ENCODE measurements at places on chromosomes 2 and 18.

DNA sequence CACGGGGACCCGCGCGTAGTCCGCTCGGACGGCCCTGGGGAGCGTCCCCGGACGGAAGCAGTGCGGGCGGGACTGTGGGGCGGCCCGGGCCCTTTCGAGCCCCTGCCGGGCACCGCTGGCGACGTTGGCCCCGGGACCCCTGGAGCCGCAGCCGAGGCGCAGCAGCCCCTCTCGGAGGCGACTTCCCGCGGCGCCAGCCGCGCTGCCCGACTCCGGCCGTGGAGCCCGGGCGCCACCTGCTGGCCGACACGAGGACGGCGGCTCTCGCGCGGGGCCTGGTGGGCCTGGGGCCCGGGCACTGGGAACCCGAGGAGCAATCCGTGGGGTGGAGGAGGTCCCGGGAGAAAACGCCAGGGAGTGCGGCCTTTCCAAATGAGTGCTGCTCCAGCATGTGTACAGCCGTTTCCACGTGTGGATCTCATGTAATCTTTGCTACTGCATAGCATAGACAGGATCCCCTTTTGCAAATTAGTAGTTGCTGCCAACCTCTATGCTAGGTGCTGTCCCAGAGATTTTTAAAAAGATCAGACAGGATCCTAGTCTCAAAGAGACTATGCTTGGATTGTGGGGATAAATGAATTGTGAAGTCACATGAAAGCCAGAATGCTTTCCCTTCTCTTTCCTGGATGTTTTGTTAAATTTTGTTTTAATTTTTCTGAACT lies 4.0 kb downstream of the ID2 start:
- DNase-seq: peak; percentile 75

DNA sequence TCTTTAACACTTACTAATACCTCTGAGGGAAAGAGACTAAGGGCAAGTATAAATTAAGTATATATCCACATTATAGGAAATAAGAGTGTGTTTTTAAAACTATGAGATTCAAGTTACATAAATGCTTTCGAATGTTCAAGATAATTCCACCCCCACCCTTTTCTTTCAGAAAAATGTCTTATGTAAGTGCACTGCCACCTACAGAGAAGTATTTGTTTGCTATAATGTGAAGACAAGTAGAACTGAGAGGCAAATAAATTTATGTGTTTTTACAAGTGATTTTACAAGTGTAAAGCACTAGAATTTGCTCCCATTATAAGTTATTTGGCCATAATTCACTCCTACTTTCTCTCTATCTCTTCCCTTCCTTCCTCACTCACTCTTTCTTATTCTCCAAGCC lies 99.9 kb upstream of the CRACDL start:
- DNase-seq: no peak

GRCh38 chr2:36705326-36706020 lies 9.0 kb downstream of the VIT start:
- no peak for DNase-seq

DNA sequence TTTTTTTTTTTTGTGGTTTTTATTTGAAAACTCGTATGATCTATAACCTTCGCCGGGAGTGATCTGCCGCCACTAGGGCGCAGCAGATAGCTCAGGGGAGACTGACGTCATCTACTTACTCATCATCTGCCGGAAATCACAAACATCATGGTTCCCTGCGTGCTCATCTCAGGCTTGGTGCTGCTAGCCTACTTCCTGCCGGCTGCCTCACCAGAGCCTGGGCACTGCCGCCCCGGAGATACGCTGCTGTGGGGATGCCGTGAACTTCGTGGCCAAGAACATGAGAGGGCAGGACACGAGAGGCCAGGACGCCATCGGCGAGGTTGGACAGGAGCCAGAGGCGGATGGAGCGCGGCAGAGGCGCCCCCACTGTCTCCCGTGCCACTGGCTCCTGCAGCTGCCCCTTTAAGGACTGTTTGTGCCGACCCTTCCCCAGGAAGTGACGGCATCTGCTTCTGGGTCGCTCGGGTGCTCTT lies 68.8 kb downstream of the DOK6 start:
- DNase-seq: no peak

DNA sequence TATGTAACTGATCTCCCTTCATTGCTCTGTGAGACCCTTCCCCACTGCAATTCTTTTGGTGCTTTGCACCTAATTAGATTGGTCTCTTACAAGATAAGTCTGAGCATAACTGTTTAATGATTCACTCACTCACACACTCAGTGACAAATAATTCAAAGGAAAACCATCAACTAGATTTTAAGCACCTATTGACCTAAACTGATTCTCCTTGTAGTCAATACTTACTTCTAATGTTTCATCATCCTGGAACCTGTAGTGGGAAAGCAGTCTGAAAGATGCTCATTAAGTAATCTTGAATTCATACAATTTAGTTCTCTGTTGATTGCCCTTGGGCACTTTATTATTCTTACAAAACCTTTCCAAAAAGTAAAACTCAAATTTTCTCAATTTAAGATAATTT lies 74.3 kb upstream of the COL5A2 start:
- DNase-seq: no peak

- no peak for DNase-seq
These were observed 6.8 kb downstream of the MAL start for GRCh38 chr2:95032341-95032740.

GRCh38 chr2:195533771-195534642 lies 123.0 kb upstream of the SLC39A10 start:
- peak; percentile 30 for DNase-seq

- no peak for DNase-seq
These were observed 165.2 kb downstream of the SLC8A1 start for GRCh38 chr2:40286721-40287120.

GRCh38 chr2:110771547-110772382 lies 39.4 kb downstream of the ACOXL start:
- no peak for DNase-seq

- DNase-seq: no peak
These were observed 666.0 kb downstream of the DSC3 start for GRCh38 chr18:30376515-30376914.

- DNase-seq: no peak
These were observed 351.5 kb downstream of the ARHGAP15 start for GRCh38 chr2:143480601-143481236.

DNA sequence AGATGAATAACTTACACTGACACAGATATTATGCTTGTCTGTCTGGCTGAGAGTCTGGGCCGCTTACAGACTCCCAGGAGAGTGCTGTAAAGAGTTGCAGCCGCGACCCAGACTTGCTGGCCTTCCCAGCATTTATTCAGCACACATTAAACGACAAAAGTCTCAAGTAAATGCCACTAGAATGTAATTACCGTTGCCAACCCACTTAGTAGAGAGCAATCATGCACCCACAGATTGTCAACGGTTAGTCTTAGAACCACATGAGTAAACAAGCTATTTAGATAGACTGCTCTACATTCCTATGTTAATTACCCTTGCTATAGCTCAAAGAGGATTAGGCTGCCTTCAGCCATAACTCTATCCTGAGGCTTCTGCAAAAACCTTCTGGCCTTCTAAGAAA lies 47.8 kb upstream of the C2orf74 start:
- no peak for DNase-seq

DNA sequence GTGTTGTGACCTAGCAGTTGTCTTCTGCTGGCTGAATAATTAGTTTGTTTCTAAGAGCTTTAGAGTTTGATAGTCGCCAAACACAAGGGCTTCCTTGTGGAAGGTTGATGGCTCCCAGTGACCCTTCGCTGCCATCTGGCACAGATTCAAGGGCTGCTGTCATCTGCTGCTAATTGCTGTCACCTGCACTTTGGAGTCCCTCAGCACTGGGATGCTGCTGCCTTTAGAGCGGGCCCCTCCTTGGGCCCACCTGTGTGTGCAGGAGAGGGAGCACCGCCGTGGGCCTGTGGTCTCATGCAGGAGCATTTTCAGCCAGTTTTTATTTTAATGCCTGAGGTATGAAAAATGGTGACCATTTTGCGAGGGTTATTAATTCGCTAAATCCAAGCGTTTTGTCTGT lies 154.0 kb upstream of the NFATC1 start:
- DNase-seq: no peak

DNA sequence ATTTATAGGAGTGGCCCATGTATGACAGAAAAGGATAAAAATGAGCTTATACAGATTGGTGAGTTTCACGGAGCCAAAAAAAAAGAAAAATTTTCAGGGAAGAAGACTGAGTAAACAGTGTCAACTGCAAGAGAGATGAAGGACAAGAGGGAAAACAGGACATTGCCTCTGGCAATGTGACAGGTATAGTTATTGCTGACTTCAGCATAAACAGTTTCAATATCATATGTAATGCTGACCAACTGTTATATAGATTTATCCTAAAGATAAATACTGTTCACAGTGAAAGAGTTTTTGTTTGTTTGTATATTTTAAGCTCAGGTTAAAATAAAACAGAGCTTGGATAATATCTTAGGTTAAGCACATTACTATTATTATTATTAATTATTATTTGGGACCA lies 98.0 kb upstream of the FSIP2 start:
- DNase-seq: no peak

DNA sequence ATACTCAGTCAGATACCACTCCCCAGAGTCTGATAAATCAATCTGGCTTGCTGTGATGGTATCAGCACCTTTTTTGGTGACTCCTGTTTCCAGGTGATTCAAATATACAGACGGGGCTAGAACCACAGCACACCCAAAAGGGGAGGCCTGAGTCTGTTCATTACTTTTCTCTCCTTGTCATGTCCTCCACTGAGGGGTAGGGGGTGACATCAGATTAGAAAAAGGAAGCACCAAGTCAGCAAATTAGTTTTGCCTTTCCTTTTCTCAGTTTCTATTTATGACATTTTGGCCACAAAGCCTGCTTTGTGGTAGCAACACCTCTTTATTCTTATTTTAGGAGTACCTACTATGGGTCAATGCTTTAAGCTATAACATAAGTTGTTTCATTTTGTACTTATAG lies 127.4 kb downstream of the CCDC102B start:
- DNase-seq: no peak

- no peak for DNase-seq
These were observed 145.0 kb downstream of the MAP4K4 start for GRCh38 chr2:101842471-101842870.

- no peak for DNase-seq
These were observed 338 bp upstream of the THUMPD2 start for GRCh38 chr2:39779341-39779851.

GRCh38 chr18:39960550-39960949 lies 1994.5 kb upstream of the PIK3C3 start:
- no peak for DNase-seq

- DNase-seq: no peak
These were observed 89.8 kb upstream of the GRB14 start for GRCh38 chr2:164710837-164711765.

GRCh38 chr2:694174-694573 lies 17.0 kb upstream of the TMEM18 start:
- no peak for DNase-seq

DNA sequence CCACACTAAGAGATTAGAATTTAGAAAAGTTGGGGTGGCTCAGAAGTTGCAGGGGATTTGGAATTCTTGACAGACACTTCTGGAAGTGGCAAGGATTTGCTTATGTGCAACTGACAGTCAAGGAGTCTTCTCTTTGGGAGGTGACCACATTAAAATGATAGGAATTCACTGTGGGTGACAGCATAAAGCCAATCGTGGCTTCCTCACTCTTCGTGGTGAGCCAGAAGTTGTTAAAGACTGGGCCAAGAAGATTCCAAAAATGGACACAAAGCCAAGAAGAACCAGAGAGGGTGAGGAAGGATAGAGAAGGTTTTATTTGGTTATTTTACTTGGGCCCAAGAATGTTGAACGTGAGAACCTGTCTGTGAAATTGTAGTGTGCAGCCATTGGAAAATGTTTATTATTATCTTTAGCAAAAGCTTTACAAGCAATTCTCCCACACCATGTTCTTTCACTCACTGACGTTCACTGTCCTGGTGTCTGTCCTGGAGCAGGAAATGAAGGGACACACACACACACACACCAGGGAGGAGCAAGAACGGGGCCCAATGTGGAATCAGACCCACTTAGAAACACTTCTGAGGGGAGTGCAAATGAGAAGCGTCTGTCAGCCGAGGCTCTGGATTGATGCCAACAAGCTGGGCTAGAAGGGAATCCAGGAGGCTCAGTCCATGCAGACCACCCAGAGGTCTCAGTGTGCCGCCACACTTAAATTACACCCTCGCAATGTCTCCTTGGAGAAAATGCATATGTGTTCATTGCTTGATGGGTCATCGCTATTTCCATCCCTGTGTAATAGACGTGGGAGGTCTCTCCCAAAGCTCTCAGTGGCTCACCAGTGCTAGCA lies 37.2 kb downstream of the STEAP3 start:
- no peak for DNase-seq

DNA sequence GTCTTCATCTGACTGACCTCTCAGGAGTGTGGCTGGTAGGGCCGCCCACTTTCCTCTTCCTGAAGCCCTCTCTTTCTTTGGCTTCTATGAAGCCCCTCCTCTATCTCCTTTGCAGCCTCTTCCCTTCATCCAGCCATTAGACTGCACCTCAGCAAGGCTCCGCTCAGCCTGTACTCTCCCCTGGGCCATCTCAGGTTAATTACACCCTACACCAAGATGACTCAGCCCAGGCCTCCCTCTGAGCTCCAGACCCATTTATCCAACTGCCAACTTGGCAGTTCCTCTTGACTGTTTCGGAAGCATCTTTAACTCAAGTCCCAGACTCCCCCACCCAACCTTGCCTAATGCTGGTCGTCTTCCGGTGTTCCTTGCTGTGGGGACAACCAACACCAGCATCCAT lies 5.8 kb upstream of the WNT6 start:
- no peak for DNase-seq

DNA sequence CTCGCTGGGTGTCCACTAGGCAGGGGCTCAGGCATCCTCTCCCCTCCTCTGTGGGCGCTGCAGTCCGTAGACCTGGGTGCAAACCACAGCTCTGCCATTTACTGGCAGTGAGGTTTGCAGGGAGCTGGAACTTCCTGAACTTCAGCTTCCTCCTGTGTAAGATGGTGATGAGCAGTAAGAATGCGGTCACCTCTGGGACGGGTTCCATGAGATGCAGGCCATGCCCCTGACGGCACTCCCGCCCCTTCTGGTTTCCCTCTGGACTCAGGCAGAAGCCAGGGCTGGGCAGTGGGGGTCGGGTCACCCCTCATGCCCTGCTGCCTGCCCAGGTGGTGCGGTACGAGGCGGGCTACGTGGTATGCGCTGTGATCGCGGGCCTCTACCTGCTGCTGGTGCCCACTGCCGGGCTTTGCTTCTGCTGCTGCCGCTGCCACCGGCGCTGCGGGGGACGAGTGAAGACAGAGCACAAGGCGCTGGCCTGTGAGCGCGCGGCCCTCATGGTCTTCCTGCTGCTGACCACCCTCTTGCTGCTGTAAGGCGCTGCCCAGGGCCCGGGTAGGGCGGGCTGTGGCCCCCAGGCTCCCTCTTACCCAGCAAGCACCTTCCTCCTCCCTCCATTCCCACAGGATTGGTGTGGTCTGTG lies 1.5 kb downstream of the PROM2 start:
- DNase-seq: no peak

- no peak for DNase-seq
These were observed 133.6 kb downstream of the PHLPP1 start for GRCh38 chr18:62848946-62849345.

GRCh38 chr18:54734059-54734458 lies 94.2 kb upstream of the RAB27B start:
- DNase-seq: no peak

DNA sequence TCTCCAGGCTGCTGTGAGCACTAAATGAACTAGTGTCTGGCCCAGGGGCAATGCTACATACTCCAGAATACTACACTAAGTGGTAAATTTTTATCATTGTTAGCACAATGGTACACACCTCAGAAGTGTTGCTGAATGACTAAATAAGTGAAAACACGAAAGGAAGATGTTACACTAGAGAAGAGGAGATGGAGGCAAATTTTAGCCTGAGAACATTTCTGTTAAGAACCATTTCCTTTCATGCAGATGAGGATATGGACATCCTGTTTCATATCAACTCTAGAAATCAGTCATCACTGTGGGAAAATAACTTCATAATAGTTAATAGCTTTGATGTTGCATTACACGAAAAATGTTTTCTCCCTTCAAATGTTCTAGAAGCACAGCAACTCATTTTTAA lies 117.6 kb upstream of the STK17B start:
- no peak for DNase-seq

Data from effector CD4-positive, alpha-beta T cell (primary cell).